MCF 10A (cell line): ENCODE measurements at places on chromosomes 3 and 15. TPM values are rescaled to one million over a fixed set of nuclear protein-coding genes. Genes with fewer than 3 reads are reported as not detected.

Gene GPR27
- 4.4 and 6.3 TPM in 2 replicates for total RNA-seq

Gene SLC51B
- total RNA-seq = not detected in 2 replicates

Gene RTP1
- total RNA-seq = not detected in 2 replicates

Gene MEGF11
- total RNA-seq = 0.09 and 0.39 TPM in 2 replicates

Gene TFDP2
- 38.4 and 43.2 TPM in 2 replicates for total RNA-seq

Gene BLOC1S6
- total RNA-seq = 54.6 and 68.5 TPM in 2 replicates

Gene MKRN2
- 22.0 and 25.6 TPM in 2 replicates for total RNA-seq

Gene GDPGP1
- 3.4 and 6.6 TPM in 2 replicates for total RNA-seq

Gene RPS17
- 2,707 and 3,065 TPM in 2 replicates for total RNA-seq

Gene SLC38A3
- total RNA-seq = not detected in 2 replicates

Gene ACTL6A
- 46.2 and 57.1 TPM in 2 replicates for total RNA-seq

Gene PAK6
- 9.3 and 9.5 TPM in 2 replicates for total RNA-seq

Gene LRRC31
- total RNA-seq = not detected in 2 replicates

Gene MYL3
- not detected in 2 replicates for total RNA-seq

Gene CCRL2
- not detected in 2 replicates for total RNA-seq

Gene HYKK
- total RNA-seq = 1.2 and 1.3 TPM in 2 replicates

Gene SLC22A13
- total RNA-seq = 1.7 and 1.9 TPM in 2 replicates

Gene IL17RC
- total RNA-seq = 25.7 and 30.1 TPM in 2 replicates

Gene FAM81A
- total RNA-seq = 1.1 TPM in 2 replicates

Gene GLDN
- not detected in 2 replicates for total RNA-seq

Gene SECISBP2L
- 19.6 and 32.3 TPM in 2 replicates for total RNA-seq

Gene OR5H1
- total RNA-seq = not detected in 2 replicates

Gene GOLGA8M
- 1.2 and 1.6 TPM in 2 replicates for total RNA-seq

Gene GPR149
- total RNA-seq = not detected in 2 replicates

Gene CDCP1
- total RNA-seq = 180 and 208 TPM in 2 replicates

Gene CCDC9B
- 36.0 and 45.3 TPM in 2 replicates for total RNA-seq

Gene UCN2
- total RNA-seq = 1.5 and 3.8 TPM in 2 replicates

Gene SLCO3A1
- 10.1 and 11.9 TPM in 2 replicates for total RNA-seq

Gene RNF13
- total RNA-seq = 36.5 and 40.4 TPM in 2 replicates

Gene ESYT3
- total RNA-seq = 0.44 and 1.0 TPM in 2 replicates

Gene RAD51
- 6.1 and 7.1 TPM in 2 replicates for total RNA-seq

Gene ZNF860
- 11.7 and 12.5 TPM in 2 replicates for total RNA-seq

Gene FGF12
- 0.09 TPM in 1 of 2 replicates, not detected in the other for total RNA-seq

Gene FES
- total RNA-seq = 0.32 and 0.91 TPM in 2 replicates

Gene SLC28A1
- total RNA-seq = not detected in 2 replicates

Gene ITIH4
- 0.58 and 2.9 TPM in 2 replicates for total RNA-seq

Gene CRABP1
- total RNA-seq = not detected in 2 replicates

Gene ADAMTS17
- total RNA-seq = 4.0 and 7.7 TPM in 2 replicates

Gene CFAP100
- total RNA-seq = not detected in 2 replicates

Gene SLC24A5
- not detected in 2 replicates for total RNA-seq

Gene ARMC8
- 29.8 and 35.3 TPM in 2 replicates for total RNA-seq

Gene CPB1
- not detected in 2 replicates for total RNA-seq

Gene INAFM2
- 14.9 and 15.7 TPM in 2 replicates for total RNA-seq

Gene PIGX
- total RNA-seq = 20.8 and 23.2 TPM in 2 replicates

Gene ETV5
- 93.0 and 101 TPM in 2 replicates for total RNA-seq

Gene LRRC34
- total RNA-seq = not detected in 2 replicates

Gene THBS1
- total RNA-seq = 103 and 393 TPM in 2 replicates

Gene RARRES1
- not detected in 2 replicates for total RNA-seq

Gene PPP2R3A
- 7.1 and 7.5 TPM in 2 replicates for total RNA-seq

Gene NAA80
- total RNA-seq = 11.4 and 12.4 TPM in 2 replicates

Gene HRG
- total RNA-seq = 0.16 and 0.20 TPM in 2 replicates

Gene ECE2
- total RNA-seq = not detected in 2 replicates

Gene PLSCR5
- total RNA-seq = not detected in 2 replicates

Gene TMEM266
- not detected in 2 replicates for total RNA-seq
